ENCODE measurements at places on chromosomes 16 and 17. TPM values are rescaled to one million over a fixed set of nuclear protein-coding genes. Genes with fewer than 3 reads are reported as not detected.

The ZG16B gene
- total RNA-seq = 7.0 TPM

The KRTAP2-2 gene
- not detected for total RNA-seq

The UBN1 gene
- 45.1 TPM for total RNA-seq

The ADCY9 gene
- 8.6 TPM for total RNA-seq

The CLEC19A gene
- total RNA-seq = not detected

The ITGAD gene
- total RNA-seq = 0.23 TPM

The ENPP7 gene
- total RNA-seq = 0.23 TPM

The SDK2 gene
- 3.7 TPM for total RNA-seq

The PRAC1 gene
- total RNA-seq = not detected

The SULT1A2 gene
- total RNA-seq = not detected

The TMEM88 gene
- 1.2 TPM for total RNA-seq

The IGF2BP1 gene
- not detected for total RNA-seq

The ZFPM1 gene
- total RNA-seq = 21.0 TPM

The CBFB gene
- total RNA-seq = 180 TPM
